ENCODE measurements at places on chromosomes 6 and 20.

DNA sequence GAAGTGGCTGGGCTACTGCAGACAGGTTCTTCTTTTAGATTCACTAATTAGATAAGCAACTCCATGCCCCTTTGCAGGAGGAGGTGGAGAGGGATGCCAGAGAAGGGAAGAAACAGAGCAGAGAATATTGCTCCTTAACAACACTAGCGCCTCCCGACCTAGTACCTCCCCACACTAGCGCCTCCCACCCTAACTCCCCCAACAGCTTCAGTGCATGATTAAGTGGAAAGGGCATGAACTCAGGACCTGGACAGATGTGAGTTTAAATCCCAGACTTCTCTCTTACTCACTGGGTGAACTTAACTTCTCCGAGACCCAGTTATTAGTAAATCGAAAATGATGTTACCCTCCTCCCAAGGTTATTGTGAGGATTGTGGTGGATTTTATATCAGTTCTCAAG is 25.7 kb downstream of the STX11 start:
- no peak for DNase-seq

- no peak for DNase-seq
Observed at GRCh38 chr6:16354692-16355091, 116.3 kb downstream of the GMPR start.

DNA sequence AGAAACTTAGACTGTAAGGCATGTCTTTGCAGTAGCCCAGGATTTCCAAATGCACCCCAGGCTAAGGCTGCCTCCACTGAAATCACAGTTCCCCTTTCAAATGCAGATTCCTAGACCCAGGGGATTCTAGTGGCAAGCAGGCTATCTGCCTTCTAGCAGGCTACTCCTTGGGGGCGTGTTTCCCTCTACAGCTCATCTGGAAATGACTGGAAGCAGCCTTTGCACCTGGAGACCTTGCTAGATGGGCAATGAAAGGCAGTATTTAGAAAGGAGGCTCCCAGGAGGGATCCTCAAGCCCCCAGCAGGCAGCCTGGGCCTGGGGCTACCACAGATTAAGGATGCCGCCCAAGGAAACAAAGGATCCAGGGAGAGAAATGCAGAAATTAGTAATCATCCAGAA is 26.0 kb upstream of the SYNDIG1 start:
- no peak for DNase-seq

GRCh38 chr6:22826961-22827360 is 257.6 kb downstream of the HDGFL1 start:
- no peak for DNase-seq

DNA sequence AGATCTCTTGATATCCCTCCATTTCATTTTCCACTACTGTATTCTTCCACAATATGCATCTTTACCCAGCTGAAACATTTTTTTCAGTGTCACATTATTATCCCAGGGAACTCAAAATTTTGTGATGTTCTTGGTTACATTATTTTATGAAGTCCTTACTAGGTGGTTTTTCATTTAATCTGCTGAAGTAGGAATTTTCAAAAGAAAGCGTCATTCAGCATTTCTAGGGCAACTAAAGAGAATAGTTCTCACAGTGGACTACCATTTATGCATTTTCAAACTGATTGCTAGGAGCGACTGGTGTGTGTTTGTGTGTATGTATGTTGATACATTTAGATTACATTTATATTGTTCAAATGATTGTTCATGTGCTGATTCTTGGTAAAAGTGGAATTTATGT is 2.4 kb upstream of the TMEM30A start:
- DNase-seq: no peak

GRCh38 chr20:1566701-1567100 is 9.2 kb upstream of the SIRPD start:
- no peak for DNase-seq

GRCh38 chr20:40952136-40952535 is 76.5 kb upstream of the TOP1 start:
- DNase-seq: no peak

DNA sequence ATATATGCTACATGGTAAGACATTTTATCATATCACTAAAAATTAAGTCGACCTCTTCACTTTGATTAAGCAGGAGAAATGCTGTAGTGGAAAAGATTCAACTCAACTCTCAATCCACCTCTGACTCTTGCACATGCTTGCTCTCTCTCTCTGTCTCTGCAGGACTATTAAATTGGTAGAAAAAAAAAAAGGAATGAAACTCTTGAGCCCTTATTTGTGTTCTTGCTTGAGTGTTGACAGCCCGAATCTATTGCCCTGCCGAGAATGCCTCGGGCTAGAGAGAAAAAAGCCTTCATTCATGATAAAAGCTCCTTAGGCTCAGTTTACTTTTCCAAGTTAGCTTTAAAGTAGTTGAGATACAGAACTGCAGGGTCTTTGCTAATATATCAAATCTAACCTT is 722.2 kb downstream of the PRKN start:
- DNase-seq: no peak

GRCh38 chr6:38708496-38708895 is 5.6 kb upstream of the GLO1 start:
- DNase-seq: no peak

DNA sequence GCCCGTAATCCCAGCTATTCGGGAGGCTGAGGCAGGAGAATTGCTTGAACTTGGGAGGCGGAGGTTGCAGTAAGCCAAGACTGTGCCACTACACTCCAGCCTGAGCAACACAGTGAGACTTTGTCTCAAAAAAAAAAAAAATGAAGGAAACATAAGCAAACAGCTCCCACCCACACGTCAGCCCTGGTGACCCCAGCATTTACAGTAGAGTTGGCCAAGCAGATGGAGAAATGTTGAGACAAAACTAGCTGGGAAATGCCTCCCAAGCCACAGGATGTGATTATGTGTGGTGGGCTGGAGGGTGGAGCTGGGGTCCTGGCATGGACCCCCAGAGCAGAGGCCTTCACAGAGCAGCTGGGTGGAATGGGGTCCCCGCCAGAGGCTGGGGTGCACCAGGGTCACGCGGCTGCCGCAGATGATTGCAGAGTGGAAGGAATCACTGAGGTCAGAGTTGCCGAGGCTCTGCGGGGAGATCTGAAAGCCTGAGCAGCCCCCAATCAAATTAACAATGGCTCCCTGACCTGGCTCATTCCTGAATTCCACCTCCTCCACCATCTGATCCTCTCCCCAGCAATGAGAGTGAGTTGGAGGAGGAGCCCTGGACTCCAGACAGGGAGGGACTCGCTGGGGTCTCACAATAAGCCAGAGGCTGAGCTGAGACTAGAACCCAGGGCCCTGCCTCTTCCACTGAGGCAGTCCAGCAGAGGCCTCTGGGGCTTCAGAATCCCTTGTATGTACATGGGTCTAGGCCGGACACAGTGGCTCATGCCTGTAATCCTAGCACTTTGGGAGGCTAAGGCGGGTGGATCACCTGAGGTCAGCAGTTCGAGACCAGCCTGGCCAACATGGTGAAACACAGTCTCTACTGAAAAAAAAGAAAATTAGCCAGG is 34.7 kb upstream of the TGM2 start:
- peak; percentile 39 for DNase-seq

DNA sequence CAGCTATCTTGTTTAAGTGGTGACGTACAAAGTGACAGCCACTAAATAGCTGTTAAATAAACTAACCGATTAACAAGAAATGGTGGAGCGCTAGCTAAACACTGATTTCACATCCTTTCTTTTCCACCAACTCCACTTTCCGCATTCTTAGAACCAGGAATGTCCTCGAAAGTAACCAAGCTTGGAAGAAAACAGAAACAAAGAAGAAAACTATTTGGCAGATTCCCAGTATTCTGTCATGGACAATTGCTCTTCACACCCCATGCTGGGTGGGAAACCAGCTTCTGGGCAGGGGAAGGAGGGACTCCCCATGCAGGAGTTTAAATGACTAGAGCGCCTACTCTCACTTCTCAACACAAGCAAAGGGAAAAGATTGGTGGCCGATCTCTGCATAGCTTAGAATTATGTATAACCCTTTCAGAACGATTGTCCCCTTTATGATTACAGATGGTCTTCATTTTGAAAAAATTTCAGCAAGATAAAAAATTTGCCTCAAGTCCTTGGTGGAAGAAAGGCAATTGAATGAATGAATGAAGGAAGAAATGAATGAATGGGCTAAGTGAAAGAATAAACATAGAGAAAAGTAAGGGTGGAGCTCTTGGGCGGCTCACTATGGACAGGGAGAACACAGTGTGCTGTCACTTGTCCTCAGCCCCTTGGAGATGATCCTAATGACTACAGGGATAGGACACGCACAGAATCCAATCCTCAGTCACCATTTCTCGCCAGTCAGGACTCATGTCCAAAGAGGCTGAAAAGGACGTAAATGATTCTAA is 148.7 kb upstream of the NEDD9 start:
- no peak for DNase-seq

GRCh38 chr6:127824061-127824460 is 76.8 kb downstream of the THEMIS start:
- no peak for DNase-seq

DNA sequence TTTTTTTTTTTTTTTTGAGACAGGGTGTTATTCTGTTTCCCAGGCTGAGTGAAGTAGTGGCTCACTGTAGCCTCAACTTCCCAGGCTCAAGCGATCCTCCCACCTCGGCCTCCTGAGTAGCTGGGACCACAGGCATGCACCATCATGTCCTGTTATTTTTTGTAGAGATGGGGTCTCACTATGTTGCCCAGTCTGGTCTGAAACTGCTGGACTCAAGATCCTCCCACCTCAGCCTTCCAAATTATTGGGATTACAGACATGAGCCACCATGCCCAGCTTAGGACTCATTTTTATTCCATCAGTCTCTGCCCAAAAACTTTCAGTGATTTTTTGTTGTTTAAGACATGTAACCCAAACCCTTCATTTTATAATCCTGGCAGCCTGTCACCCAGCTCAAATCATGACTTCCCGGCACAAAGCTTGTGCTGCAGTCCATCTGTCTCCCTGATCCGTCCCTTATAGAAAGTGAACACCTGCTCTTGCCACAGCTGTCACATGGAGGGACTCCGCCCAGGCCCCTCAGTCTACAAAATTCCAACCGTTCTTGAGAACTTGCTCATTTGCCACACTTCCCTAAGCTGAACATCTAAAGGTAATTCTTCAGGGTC is 183.9 kb upstream of the JARID2 start:
- peak; percentile 55 for DNase-seq

- DNase-seq: no peak
Observed at GRCh38 chr6:150038202-150039062, 13.1 kb upstream of the RAET1L start.

GRCh38 chr6:115843945-115844344 is 216.7 kb downstream of the FRK start:
- DNase-seq: no peak

GRCh38 chr20:16018881-16019280 is 554.4 kb downstream of the KIF16B start:
- no peak for DNase-seq

DNA sequence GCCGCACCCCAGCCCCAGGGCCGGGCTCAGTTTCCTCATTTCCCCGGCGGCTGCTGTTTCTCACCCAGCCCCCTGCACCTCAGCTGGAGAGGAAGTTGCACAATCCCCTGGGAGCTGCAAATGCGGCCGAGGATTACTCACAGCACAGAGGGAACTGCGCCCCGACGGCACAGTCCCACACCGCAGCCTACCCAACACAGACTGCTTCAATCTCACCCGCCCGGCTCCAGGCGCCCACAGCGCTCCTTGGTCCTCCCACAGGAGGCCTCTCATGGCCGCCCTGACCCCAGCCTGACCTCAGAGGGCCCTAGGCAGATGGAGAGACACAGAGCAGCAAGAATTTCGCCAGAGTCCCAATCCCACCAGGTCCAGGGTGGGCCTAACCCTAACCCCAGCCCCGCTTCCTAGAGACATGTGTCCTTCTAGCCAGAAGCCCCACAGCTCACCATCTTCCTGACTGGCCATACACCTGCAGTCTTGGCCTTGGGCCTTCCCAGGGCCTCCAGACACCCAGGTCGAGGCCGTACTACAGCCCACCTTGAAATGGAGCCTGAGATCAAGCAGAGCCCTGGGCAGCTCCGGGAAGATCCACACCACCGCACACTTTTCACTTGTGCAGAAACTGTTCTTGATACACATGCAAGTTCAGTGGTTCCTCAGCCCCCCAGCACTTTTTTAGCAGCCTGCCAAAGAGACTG is 11.7 kb downstream of the TFEB start:
- DNase-seq: no peak

DNA sequence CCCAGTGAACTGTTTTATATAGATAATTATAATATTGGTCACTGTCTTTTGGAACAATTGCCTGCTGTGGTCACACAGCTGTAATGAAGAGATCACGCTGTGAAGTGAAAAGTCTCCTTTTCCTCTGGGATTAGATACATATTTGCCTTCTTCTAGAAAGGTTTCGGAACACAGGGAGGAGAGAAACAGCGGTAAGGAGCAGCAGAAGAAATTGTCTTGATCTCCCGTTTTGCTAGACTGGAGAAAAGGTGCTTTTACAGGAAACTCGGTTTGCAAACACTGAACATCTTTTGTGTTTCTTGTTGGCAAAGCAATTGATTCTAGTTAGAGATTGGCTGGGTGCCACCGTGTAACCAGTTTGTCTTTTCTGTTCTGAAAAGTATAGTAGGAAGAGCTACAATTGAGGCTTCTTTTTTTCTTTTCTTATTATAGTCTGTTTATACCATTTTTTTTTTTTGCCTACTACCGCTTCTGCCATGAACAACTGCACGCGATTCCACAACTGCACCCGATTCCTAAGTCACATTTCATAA is 404.1 kb upstream of the ID4 start:
- peak; percentile 18 for DNase-seq

- DNase-seq: no peak
Observed at GRCh38 chr20:13180986-13181889, 39.8 kb upstream of the ISM1 start.

GRCh38 chr6:18530201-18530600 is 143.1 kb downstream of the RNF144B start:
- DNase-seq: no peak

DNA sequence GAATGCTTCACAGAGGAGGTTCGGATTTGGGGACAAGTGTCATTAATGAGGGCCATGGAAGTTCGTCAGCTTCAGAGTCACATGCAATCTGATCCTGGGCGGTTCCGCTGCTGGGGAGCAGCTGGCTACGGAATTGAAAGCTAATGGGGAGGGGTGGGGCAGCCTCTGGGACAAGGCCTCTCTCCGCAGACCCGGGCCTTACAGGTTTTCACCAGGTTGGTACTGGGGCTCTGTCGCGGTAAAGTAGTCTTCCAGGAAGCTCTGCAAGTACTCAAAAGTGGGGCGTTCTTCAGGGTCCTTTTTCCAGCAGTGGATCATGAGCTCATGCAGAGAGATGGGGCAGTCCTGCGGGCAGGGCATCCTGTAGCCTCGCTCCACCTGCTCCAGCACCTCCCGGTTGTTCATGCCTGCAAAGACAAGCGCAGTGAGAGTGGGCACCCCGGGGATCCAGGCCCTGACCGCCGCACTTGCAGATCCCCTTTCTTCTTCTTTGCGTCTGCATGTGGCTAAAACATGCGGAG is 55.9 kb upstream of the TRAF3IP2 start:
- DNase-seq: peak; percentile 50

DNA sequence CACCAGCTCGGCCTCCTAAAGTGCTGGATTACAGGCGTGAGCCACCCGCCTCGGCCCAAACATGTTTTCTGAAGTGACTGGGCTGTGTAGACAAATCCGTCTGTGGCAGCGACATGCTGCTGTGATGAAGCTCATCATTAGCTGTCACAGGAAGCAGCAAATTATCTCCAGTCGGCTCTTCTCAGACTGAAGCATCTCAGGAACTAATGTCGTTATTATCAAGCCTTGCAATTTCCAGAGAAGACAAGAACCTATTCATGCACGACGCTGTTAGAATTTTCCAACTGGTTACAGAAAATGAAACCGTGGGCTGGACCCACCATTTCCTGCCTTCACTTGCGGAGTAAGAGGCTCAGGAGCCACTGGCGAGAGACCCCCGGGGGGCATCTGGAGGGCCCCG is 17.1 kb upstream of the NTSR1 start:
- DNase-seq: no peak

GRCh38 chr6:155936551-155936950 is 480.9 kb upstream of the NOX3 start:
- peak; percentile 23 for DNase-seq
